ENCODE measurements at places on chromosomes 7 and 10.

DNA sequence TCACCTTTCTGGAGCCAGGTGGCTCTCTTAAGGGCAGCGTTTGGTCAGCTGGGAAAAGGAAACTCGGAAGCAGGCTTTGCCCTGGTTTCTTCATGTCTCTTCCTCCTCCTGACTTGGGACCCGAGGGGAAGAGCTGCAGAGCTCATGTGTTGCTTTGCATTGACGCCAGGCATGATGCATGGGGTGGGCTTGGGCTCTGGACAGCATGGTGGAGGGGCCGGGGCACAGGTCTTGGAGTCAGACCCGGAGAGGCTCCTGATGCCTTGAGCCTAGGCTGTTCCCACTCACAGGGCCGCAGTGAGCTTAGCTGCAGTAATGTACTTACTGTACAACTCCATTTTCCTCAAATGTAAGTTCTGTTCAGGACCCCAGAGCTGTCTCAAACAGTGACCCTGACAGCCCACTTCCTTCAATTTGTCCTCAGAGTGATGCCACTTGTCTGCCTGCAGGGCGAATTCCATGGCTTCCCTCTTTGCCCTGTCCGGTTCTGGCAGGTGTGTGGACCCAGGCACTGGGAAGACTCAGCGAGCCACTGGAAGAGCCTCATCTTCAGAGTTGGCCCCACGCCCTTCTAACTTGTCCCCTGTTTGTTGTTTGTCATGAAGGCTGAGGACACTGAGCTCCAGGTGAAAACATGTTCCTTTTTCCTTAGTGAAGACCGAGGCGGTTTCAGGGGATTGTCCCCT is 50.2 kb downstream of the ZNF467 start:
- DNase-seq: peak; percentile 21

GRCh38 chr7:7276161-7276560 is 93.8 kb downstream of the C1GALT1 start:
- DNase-seq: no peak

DNA sequence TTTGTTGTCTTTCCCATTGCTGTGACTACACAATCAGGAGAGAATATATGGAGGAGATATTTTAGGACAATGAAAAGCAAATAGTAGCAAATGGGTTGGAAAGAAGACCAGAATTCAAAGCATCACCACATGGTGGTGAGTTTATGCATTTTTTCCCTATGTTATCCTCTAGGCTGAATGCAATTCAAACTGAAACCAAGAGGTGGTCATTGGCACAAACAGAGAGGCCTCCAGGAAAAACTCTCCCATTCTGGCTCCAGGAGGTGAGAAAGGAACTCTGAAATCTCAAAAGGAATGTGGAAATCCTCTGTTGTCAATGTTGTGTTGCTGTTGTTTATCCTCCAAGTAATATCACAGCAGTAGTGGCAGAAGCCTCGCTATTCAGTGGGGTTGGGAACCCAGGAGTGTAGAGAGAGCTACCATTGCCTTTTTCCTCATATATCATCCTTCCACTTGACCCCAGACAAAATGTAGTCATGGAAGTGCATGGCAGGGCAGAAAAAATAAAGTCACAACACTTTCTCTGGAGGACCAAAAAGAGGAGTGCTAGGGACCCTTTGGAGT is 819.1 kb downstream of the GRID1 start:
- DNase-seq: peak; percentile 67

GRCh38 chr7:2283074-2283473 is 31.2 kb downstream of the SNX8 start:
- DNase-seq: no peak

DNA sequence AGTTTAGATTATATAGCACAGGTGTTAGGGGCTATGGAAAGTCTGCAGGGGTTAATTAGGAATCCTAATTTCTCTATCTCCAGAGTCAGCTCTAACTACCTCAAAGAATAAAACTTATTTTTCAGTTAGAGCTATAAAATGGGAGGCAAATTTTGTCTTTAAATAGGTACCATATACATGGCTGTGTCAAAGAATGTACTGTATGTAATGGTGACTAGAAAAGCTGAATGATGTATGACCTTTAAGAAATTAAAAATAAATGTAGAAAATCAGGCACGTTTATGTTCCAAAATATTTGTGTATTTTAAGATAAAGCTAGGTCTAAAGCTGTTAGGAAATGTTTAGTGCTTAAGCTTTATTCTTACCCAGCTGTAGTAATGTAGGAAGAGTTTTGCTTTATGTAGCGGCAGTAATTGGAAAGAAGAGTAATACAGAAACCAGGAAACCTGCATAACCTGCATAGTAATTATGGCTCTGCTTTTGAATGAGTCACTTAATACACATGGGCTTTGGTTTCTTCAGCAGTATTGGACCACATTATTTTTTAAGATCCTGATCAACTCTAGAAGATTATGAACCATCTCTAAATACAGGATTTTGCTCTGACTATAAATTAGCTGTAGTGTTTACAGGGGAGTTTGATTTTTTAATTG is 85.0 kb downstream of the KMT2E start:
- no peak for DNase-seq

DNA sequence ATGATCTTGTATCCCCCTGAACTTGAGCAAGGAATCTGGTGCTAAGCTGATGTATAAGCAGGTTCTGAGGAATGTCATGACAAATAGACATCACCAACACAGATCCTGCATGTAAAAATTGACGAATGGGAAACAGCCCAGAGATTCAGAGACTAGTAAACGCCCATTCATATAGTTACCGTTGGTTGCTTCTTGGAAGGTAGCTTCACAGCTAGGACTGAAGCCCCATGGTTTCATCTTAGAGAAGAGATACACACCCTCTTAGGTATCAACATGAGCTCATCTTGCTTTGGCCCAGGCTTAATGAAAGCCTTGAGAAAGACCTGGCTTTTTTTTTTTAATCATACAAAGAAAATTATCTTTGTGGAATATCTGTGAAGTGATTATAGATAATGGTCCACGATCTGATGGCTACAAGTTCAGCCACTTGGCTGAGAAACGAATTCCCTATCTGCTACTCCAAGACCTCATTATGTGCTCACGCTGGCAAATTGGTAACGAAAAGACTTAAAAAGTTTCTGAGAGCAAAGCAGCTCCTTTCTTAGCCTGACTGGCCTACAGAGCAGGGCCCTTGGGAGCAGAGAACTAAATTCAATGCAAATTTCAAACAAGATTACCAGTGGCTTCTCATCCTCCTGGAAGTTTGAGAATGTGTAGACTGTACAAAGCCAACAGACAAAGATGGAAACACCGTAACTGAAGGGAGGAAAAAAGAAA is 181.1 kb downstream of the NRP1 start:
- DNase-seq: no peak

- DNase-seq: no peak
Observed at GRCh38 chr10:125462845-125463244, 220.1 kb downstream of the TEX36 start.

GRCh38 chr7:69516238-69516820 is 81.9 kb upstream of the AUTS2 start:
- DNase-seq: no peak

DNA sequence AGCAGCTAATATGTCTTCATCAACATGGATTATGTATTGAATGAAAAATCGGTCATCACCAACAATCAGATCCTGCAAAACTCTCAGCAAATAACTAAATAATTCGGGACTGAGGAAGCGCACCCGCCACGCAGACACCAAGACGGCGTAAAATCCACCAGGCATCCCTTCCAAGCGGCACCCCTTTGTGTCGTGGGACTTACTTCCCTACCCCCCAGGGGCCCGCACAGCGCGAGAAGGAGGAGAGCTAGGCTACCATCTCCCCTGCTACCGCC is 721 bp downstream of the ARL3 start:
- no peak for DNase-seq

GRCh38 chr10:23512355-23513058 is 73.6 kb downstream of the OTUD1 start:
- DNase-seq: no peak

- no peak for DNase-seq
Observed at GRCh38 chr7:136140469-136140868, 163.3 kb upstream of the MTPN start.
